Right atrium auricular region (tissue), 2 donors: ENCODE measurements at places on chromosomes 7 and 10. TPM values are rescaled to one million over a fixed set of nuclear protein-coding genes. Genes with fewer than 3 reads are reported as not detected.

The CTAGE8 gene
- total RNA-seq = not detected

DNA sequence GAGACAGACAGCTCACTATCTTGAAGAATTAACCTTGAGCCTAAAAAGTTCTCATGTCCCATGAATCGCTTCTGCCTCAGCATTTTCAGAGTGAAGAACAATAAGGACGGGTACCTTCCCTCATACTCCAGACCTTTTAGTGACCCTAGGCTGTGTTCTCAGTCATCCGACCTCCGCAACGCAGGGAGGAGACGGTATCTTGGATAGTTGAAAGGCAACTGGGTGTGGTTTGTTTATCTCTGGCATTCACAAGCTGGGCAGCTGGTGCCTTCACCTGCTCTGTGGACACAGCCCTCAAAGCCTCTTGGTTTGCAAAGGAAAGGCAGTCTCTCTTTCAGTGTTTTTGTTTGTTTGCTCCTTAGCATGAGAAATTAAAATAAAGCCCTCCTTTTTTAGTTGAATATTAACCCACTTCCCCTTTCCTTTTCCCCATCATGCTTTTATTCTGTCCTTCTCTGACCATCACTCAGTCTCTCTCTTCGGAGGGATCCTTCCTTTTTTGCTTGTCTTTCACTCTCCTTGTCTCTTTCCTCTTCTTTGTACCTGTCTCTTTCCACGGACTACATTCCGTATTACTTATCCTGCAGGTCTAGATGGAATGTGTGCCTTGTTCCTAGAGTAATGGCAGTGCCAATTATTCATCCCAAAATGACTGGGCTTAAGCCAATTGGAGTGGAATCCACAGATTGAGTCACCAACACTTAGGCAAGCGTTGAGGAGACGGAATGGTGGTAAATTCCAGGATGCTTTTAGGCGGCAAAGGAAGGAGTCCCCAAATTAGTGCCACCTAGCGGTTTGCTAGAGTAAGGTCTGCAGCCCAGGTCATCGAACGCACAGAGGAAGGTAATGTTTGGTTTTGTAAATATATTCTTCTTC lies 45.8 kb downstream of the PRR15 start:
- H3K4me1 ChIP-seq = no peaks in the 10 kb centered on the region
- no peaks in the 10 kb centered on the region for H3K27me3 ChIP-seq
- no peak for DNase-seq
- H3K36me3 ChIP-seq = no peaks in the 10 kb centered on the region

DNA sequence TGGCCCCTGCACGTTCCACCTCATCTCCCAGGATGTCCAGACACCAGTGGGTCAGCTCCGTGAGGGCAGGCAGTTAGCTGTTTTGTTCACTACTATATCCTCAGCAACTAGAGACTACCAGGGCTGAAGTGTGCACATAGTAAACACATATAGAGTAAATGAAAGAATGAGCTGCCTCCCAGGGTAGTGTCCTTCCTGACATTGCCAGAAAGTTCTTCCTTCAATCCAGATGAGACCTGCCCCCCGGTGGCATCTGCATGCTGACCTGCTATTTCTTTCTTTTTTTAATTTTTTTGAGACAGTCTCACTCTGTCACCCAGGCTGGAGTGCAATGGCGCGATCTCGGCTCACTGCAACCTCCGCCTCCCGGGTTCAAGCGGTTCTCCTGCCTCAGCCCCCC lies 14.0 kb upstream of the ARPC1A start:
- no peaks in the 10 kb centered on the region for H3K27me3 ChIP-seq
- no peak overlapping the region for H3K4me3 ChIP-seq
- no peaks in the 10 kb centered on the region for H3K36me3 ChIP-seq
- H3K27ac ChIP-seq = no peak overlapping the region
- no peak for DNase-seq

- peak overlapping the region; percentile 91 for H3K27ac ChIP-seq
- H3K36me3 ChIP-seq = no peaks in the 10 kb centered on the region
- no peaks in the 10 kb centered on the region for H3K4me1 ChIP-seq
Measured at GRCh38 chr10:10798102-10798863, 219.4 kb upstream of the CELF2 start.
